ENCODE measurements at places on chromosomes 16 and 17.

- no peak for DNase-seq
Measured at GRCh38 chr17:71855010-71855409, 265.8 kb upstream of the SOX9 start.

- DNase-seq = no peak
Measured at GRCh38 chr16:12709807-12710206, 93.9 kb downstream of the CPPED1 start.

DNA sequence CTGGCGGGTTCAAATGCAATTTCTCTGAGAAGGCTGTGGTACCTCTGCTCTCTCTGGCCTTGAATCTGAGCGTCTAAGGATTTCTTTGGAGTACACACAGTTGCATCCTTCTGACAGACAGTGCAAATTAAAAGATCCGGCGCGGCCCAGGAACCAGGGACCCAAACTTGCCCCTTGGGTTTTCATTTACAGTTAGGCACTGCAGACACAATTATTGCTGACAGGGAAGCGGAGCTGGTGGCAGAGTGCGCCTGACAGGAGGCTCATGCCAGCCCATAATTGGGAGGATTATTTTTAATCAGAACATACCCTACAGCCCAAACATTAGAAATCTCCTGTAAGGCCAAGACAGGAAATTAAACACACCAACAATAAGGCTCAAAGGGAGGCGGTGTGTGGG is 1023.4 kb upstream of the RBFOX1 start:
- DNase-seq = no peak

DNA sequence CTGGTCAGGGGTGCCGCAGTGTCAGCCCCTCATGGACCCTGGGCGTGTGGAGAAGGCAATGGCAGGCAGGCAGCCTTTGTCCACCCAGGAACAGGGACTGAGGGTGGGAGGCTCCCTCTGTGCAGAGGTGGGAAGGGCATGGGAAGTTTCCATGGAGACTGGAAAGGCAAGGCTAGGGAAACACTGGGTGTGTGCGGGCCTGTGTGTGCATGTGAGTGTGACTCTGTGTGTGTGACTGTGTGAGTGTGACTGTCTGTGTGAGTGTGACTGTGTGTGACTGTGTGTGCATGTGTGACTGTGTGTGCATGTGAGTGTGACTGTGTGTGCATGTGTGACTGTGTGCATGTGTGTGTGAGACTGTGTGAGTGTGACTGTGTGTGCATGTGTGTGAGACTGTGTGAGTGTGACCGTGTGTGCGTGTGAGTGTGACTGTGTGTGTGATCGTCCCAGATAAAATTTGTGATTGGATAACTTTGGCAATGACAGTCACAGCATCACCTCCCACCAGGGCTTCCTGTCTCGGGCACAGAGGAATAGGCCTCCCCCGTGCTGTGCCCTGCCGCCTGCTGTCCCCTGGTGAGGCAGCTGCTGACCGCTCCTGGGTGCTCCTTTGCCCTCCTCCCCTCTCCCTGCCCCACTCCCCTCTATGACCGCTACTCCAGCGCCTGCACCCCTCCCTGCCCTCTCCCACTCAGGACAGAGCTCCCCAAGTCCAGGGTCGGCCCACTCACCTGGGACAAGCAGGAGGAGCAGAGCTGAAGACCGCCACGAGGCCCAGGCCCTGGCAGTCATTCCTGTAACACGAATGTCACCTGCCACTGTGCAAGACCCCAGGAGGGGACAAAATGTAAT is 698 bp downstream of the CD300C start:
- no peak for DNase-seq

DNA sequence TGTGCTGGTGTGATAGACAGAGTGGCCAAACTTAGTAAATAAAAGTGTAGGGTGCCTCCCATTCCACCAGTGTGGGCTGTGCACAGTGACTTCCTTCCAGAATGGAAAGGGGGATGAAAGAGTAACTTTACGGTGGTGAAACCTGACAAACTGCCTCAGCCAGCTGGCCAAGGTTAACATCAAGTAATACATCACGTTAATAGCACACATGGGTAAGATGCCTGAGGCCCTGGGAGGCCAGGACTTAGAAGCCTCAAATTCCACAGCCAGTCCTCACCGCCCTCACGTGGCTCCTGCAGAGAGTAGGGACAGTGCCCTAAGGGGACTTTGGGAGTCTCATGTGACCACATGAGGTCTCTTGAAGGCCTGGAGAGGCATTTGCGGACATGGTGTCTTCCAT is 14.1 kb downstream of the RMI2 start:
- DNase-seq = no peak

DNA sequence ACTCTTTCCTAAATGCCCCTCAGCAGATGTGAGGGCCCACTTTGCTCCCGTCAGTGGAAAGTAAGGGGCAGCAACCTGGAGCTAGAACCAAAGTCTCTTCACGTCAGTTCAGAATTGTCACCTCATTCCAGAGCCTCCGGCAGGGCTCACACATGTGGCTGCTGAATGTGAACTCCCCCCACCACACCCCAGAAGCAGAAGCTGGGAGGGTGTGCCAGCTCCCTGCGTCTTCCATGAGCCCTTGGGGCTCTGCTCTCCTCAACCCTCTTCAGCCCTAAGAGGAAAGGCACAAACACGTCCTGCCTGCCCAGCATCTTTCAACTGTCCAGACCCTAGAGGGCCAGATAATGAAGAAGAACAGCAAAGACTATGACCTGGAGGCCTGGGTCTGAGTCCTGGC is 105.3 kb downstream of the SALL1 start:
- no peak for DNase-seq

DNA sequence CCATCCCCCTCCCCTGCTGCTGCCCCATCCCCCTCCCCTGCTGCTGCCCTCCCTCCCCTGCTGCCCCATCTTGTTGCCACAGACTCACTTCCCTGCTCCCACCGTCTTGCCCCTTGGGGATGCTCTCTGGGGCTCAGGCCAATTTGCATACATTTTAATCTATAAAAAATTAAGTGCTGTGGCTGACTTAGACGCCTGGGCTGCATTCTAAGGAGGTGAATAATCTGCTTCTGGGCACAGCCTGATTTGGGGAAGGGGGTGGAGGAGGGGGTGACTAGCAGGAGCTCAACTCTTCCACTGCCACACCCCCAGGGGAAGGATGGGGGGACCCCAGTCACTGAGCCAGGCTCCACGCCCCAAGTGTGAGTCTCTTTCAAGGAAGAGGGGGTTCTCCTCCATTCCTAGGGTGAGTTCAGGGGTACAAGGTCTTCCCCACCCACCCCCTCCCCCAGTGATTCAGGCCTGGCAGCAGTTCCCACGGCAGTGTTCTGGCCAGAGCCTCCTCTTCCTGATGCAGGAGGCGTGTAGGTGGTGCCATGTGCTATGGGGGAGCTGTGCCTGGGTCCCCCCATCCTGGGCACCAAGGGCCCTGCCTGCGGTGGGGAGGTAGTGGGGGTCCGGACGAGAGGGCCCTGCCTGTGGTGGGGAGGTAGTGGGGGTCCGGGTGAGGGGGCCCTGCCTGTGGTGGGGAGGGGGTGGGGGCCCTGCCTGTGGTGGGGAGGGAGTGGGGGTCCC is 5.0 kb downstream of the DPH1 start:
- no peak for DNase-seq

DNA sequence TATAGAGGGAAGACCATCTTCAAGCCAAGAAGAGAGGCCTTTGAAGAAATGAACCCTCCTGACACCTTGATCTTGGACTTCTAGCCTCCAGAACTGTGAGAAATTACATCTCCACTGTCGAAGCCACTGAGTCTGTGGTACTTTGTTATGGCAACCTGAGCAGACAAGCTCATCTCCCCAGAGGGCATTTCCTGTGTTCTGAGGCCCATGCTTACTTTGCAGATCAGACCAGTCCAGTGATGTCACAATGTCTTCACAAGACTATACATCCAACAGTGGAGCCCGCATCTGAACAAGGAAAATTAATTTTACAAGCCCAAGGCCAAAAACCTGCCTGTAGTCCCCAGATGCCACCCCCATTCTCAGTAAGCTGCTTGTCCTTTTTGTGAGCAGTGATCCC is 14.8 kb upstream of the C17orf113 start:
- DNase-seq = no peak

GRCh38 chr17:36650096-36650775 is 48.9 kb downstream of the MRM1 start:
- DNase-seq = peak; percentile 52

- no peak for DNase-seq
Measured at GRCh38 chr17:27625856-27626255, 5.1 kb upstream of the LGALS9 start.

DNA sequence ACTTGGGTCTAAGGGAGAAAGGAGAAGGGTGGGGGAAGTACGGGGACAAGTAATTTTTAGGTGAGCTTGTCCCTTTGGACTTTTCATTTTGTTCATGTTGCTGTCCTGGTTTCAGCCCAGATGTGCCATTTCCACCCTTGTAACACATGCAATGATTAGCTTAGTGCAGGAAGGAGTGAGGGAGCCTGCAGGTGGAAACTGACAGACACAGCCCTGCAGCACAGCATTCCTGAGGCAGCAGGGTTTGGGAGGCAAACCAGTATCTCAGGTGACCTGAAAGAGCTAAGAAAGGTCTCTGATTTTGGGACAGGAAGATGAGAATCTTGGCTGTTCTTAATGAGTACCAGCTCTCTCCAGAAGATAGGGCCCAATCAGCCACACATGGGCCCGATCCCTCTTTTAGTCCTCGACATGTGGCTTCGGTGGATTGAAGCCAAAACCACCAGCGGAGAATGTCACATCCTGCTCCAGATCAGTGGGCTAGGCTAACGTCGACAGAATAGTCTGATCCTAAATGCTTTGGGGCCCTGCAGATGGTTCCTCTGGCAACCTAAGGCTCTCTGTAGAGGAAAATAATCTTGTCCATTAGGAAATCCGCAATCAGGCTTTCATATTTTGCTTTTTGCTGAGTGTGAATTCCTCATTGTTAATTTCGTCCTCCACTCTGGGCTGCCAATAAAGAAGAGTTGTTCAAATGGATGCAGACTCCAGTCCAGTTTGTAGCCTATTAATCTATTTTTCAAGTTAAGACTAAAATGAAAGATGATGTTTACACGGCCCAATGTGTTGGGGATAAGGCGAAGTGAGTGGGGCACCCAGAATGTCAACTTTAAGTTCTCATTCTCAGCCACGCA is 3.8 kb upstream of the RNF157 start:
- no peak for DNase-seq

- DNase-seq = no peak
Measured at GRCh38 chr16:50386139-50386538, 17.4 kb upstream of the BRD7 start.

DNA sequence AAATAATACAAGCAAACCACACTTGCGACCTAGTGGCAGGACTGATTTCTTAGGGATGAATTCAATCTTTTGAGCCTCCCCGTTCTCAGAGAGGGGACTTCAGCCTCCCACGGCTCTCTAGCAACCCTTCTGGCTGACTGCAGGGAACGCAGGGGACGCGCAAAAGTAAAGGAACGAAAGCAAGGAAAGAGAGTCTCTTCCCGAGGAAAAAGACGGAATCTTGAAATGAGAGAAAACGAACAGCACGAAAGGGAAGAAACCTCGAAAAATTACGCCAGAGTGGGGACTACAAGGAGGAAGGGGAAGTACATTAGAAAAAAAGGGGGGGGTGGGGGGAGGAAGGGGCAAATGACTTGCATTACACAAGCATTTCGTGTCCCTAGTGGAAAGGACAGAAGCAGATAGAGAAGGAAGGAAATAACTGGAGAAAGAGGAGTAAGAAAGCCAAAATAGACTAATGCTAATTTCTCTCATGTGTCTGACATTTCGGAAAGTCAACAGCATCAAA is 1.2 kb downstream of the GRB2 start:
- peak; percentile 70 for DNase-seq

- DNase-seq = no peak
Measured at GRCh38 chr17:16932611-16933010, 39.3 kb downstream of the TNFRSF13B start.

- DNase-seq = no peak
Measured at GRCh38 chr16:58510097-58510775, 5.1 kb upstream of the SETD6 start.

- no peak for DNase-seq
Measured at GRCh38 chr16:56478281-56479049, 27.1 kb downstream of the OGFOD1 start.

GRCh38 chr16:11792410-11793241 is 4.4 kb downstream of the ZC3H7A start:
- DNase-seq = no peak

- no peak for DNase-seq
Measured at GRCh38 chr17:48961516-48962233, 6.7 kb downstream of the GIP start.

DNA sequence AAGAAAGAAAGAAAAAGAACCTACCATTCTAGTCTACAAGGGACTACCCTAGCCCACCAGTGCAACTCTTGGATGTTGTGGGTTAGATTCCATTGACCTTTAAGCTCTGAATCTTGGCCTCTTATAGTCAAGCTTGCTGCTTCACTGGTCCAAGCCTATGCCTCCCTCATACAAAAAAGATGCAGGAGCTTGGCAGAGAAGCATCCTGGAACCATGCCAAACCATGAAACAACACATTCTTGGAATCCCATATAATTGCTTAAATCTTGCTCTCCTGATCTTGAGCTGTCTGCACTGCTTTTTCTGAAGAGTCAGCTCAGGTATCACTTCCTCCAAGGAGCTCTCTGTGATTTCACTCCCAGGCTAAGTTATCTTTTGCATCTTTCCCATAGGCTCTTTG is 117.9 kb upstream of the GPR139 start:
- no peak for DNase-seq

DNA sequence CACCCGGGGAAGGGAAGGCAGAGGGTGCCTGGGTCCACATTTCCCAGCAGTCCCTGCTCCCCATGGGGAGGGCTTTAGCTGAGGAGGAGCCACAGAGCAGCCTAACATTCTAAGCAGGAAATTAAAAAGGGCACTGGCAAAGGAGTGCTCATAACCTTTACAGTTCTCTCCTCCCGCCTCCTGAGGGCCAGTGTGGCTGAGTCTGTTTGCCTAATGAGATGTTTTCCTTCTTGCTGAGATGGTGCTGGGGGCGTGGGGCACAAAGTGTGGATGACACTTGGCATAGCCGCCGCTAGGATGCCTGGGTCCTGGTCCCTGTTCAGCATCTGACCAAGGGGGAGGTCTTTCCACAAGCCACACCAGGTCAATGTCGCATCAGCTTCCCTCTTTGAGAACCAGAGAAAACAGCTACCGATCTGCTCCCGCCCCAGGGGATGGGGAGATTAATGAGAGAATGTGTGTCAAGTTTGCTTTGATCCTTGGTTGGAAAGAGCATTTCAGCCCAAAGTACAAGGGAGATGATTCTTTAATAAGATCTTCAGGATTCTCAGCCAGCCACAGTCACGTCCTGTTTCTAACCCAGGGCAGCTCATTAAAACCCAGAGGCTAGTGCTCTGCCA is 5.8 kb downstream of the KIF18B start:
- no peak for DNase-seq

DNA sequence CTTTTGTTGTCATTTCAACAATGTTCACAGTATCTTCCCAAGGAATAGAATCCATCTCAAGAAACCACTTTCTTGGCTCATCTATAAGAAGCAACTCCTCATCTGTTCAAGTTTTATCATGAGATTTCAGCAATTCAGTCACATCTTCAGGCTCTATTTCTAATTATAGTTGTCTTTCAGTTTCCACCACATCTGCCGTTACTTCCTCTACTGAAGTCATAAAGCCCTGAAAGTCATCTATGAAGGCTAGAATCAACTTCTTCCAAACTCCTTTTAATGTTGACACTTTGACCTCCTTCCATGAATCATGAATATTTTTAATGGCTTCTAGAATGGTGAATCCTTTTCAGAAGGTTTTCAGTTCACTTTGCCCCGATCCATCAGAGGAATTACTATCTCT is 102.1 kb downstream of the CDH13 start:
- DNase-seq = no peak

GRCh38 chr16:90072442-90073105 is 4.6 kb downstream of the PRDM7 start:
- DNase-seq = no peak
